ENCODE measurements at places on chromosomes 1 and 21.

- DNase-seq, result no peak
Measured at GRCh38 chr1:235960809-235961208, 94.1 kb upstream of the LYST start.

DNA sequence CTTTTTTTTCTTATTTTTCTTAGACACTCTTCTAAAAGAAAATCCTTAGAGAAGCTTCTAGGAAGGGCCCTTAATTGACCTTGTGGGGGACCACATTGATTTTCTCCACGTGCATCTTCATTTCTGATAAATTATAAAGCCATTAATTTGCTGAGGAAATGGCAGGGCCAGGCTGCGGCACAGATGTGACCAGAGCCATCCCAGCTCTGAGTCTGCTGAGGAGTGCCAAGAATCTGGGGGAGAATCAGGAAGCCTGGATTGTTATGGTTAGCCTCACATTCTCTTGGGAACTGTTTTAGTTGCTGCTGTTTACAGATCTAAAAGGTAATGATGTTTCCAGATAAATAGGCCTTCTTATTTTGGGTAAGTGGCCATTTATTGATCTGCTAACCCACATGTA lies 16.2 kb downstream of the PROX1 start:
- DNase-seq, result no peak

- no peak for DNase-seq
Measured at GRCh38 chr1:183651612-183652011, 1.5 kb downstream of the APOBEC4 start.

- DNase-seq, result no peak
Measured at GRCh38 chr1:185768371-185768770, 34.2 kb downstream of the HMCN1 start.

GRCh38 chr1:67939186-67939743 lies 106.0 kb upstream of the GNG12 start:
- no peak for DNase-seq

GRCh38 chr21:46097336-46098293 lies at the start of gene COL6A2:
TSS of gene COL6A2 (plus strand) at chr21:46098112.
- no peak for DNase-seq

DNA sequence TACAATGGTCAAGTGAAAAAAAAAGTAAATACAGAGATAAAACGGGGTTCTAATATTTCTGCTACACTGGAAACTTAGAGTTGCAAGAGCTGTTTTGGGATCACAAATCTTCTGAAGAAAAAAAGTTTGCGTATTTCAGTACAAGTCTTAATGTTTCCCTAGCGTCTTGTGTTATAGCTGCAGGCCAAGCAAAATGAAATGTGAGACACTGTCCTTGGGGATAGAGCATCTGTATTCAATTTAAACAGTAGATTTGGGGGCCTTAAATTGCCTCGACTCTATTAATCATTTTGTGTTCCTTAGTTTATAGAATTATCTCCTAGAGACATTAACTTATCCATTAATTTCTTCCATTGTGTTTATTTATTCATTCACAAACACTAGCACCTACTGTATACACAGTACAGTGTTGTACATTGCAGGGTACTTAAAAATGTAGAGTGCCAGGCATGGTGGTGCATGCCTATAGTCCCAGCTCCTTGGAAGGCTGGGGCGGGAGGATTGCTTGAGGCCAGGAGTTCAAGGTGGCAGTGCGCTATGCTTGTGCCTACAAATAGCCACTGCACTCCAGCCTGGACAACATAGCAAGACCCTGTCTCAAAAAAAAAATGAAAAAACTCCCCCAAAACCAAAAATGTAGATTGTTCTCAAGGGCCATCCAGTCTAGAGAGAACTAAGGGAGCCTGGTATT lies 7.9 kb downstream of the DISC1 start:
- DNase-seq, result no peak

GRCh38 chr21:43328185-43328957 lies 98.6 kb downstream of the SIK1 start:
- DNase-seq, result no peak

DNA sequence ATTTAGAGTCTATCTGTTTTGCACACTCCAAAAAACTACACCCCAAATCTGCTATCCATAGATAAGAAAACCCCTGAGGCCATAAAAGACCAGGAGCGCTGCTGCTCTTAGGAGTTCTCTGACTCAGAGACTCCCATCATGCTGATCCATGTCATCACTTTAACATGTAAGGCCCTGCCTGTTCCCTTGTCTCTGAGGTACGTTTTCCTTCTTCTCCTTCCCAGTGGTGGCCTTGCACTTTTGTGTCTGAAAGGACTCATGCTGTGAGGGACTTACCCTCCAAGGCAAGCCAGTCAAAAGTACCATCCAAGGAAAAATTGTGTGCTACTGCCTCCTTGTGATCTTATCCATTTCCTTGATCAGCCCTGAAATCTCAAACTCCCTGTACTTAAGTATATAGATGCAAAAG lies 427.4 kb upstream of the NCAM2 start:
- DNase-seq, result no peak
